Myocyte (in vitro differentiated cells): ENCODE measurements at places on chromosomes 13 and 19. TPM values are rescaled to one million over a fixed set of nuclear protein-coding genes. Genes with fewer than 3 reads are reported as not detected.

DNA sequence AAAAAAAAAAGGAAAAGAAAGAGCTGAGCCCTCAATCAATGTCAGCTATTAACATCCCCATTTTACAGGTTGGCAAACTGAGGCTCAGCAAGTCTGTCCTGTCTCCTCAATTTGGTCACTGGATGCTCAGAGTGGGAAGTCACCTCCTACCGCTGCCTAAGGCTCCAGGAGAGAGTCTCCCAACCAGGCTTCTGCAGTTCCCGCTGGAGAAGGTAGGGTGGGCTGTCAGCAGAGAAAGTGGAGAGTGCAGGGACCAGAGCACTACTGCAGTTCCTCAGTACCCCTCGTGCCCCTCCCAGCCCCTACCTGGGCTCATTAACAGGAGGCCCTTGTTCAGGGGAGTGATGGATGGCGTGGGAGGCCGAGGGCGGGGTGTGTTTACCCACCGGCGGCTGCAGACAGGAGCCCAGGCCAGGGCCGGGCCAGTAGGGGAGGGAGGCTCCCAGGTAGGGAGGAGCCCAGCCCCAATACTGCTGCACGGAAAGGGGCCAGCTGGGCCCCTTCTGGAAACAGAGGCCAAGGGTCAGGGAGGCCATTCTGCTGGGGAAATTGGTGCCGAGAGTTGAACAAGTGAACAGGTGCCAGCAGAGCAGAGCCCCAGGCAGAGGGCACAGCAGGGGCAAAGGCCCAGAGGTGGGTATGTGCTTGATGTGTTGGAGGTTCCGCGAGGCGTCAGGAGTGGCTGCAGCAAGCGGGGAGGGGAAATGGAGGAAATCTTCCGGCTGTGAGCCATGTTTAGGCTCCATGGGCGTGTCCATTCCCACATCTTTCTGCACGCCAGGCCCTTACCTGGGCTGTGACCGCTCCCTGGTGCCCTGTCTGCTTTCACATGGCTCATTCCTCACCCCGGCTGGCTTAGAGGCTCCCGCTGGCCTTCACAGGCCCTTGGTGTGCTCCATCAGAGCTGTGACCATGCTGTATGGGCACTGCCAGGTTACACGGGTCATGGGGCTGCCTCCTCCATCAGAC, 7.6 kb upstream of the COMP start:
- DNase-seq, result no peak

GRCh38 chr19:7975037-7975436, 30.4 kb downstream of the ELAVL1 start:
- no peak for DNase-seq

DNA sequence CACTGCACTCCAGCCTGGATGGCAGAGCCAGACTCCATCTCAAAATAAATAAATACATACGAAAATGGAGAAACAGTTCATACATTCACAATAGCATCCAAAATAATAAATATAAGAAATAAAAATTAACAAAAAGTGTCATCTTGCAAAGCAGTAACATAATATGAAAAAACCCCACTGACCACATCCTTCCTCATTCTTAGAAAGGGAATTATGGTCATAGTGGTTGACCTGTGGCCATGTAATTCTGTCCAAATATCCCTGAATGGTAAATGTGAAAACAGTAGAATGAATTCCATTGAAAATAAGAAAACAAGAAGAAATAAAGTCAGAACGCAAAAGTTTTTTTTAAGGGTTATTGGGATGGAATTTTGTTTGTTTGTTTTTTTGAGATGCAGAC, 7.0 kb upstream of the CDC42EP5 start:
- no peak for DNase-seq

DNA sequence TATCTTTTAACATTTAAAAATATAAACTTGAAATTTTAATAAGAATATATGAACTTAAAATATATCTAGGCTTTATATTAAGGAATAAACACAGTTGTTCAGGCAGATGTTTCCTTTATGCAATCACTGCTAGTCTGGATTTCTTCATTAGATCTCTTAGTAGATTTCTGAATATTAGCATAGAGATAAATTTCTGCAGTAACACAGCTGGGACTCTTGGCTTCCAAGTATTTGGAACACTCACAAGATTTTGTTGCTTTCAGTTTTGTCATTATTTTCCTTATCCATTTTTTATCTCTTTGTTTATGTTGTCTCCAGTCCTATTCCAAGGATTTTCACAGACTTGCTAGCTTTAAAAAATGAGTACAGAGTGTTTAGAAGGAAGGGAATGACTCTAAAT, 857.1 kb downstream of the GPC5 start:
- no peak for DNase-seq

NUMBL gene
- 75.4 and 112 TPM in 2 replicates for total RNA-seq

DNA sequence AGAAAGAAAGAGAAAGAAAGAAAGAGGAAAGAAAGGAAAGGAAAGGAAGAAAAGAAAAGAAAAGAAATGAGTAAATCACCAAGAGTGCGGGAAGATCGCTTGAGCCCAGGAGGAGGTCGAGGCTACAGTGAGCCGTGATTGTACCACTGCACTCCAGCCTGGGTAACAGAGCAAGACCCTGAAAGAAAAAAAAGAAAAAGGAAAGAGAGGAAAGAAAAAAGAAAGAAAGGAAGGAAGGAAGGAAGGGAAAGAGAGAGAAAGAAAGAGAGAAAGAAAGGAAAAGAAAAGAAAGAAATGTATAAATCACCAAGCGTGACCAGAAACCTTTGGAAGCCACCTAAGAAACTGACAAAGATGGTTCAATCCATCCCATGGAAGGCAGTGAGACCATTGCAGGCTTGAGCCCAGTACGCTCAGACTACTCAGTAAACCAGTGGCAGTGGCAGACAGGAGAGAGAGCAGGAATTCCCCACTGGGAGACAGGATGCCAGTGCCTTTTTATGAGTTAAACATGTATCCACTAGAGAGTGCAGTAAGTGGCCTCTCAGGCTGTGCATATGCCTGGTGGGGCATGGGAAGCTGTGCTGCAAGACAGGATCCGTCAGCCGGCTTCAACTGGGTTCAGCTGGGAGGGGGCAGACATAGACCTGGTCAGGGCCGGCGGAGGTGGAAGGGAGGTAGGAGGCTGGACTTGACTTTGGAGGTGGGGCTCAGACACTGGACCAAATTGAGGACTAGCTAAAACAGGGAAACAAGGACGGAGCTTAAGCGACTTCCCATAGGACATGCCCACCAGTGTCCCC, 4.8 kb downstream of the GPR42 start:
- DNase-seq, result no peak

CRX gene
- total RNA-seq, result not detected in 2 replicates
